A549 (cell line): ENCODE measurements at places on chromosomes 3 and 15.
A peak's percentile ranks its signal among the peaks of the same experiment; 100 is the strongest.

GRCh38 chr3:120160050-120160449 lies 65.8 kb upstream of the GSK3B start:
- DNase-seq, result no peak

DNA sequence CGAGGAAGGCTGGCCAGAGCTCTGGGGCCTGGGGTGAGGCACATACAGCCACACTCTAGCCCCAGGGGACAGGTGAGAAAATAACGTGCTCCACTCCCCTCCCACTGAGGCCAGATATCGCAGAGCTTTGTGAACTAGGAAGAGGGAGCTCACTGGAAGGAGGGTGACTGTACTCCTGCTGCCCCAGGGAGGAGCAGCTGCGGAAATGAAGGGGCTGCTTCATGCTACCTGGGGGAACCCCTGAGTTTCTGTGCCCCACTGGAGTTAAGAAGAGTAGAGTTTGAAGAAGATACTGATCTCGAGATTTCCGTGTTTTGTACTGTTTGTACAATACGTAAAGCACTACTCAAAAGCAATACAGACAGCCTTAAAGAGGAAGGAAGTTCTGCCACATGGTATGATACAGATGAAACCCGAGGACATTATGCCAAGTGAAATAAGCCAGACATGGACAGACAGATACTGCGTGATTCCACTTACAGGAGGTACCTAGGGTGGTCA lies 44.6 kb downstream of the CMTM6 start:
- no peak for DNase-seq

GRCh38 chr3:52439426-52440248 lies 5.3 kb downstream of the SEMA3G start:
- no peak for DNase-seq

DNA sequence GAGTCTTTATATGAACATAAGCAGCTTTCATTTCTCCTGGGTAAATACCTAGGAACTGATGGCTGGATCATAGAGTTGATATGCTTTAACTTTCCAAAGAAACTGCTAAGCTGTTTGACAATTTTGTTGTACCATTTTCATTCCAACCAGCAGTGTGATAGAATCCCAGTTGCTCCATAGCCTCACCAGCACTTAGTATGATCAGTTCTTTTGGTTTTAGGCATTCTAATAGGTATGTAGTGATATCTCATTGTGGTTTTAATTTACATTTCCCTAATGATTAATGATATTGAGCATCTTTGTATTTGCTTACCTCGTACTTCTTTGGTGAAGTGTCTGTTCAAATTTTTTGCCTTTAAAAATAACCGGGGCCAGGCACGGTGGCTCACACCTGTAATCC lies 38.4 kb upstream of the SMAD6 start:
- DNase-seq, result no peak

- DNase-seq, result no peak
Measured at GRCh38 chr15:40234783-40235182, 4.1 kb upstream of the PAK6 start.

DNA sequence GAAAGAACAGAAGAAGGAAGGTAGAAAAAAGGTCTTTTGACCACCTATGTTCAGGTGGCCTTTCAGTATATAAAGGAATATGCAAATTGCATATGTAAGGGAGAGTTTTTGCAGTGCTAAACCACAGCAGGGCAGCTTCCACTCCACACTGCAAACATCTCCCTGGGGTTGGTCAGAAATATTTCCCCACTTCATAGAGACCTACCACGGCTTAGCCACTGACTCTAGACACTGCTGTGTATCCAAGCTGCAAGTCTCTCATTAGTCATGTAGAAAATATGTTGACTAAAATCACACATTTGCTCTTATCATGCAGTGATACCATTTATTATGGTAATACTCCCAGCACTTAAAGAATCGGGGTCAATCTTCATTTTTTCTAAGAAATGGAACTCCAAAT lies 214.9 kb upstream of the NR2F2 start:
- no peak for DNase-seq

- DNase-seq, result no peak
Measured at GRCh38 chr3:9781551-9781950, 10.7 kb downstream of the TADA3 start.

DNA sequence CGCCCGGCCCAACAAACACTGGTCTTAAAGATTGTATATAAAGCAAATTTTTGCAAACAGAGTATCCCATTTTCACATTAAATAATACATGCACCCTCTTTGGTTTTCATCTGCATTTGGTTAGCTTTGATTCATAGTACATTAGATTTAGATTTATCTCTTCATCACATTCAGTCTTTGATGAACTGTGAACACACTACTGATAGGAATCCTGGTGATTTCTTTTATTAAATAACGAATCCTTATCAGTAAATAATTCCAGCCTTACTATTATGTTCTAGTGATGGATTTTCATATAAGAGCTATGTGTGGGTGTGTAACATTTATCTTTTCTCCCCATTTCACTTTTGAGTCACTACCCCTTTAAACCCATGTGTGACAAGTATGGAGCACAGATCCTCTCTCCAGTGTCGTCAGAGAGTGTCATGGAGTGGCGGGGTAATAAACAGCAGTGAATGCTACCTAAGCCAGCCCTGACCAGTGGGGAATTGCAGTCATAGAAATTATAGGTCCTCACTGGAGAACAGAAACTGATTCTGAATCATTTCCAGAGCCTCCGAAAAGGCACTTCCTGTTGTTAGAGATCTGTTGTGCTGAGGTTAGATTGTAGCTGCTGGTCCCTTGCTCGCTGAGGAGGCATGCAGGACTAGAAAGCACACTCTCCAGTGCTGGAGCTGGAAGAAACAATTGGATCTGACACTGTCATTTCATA lies 22.0 kb downstream of the SLC7A14 start:
- DNase-seq, result no peak

DNA sequence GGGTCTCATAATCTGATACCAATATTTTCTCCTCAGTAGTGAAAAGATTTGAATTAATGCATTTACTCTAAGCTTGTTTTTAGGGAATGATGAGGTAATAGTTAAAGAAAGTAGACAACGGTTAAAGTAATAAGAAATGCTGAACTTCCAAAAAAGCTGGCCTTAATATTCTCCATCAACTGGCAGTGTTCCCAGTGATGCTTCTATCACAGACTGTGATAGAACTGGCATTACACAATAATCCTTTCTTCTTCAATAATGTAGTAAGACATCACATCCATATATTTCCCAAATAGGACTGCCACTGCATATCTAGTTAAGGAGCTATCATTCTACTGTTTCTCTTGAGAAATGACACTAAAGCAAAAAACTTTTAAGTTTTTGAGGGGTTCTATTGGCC lies 188.7 kb downstream of the IL5RA start:
- no peak for DNase-seq

DNA sequence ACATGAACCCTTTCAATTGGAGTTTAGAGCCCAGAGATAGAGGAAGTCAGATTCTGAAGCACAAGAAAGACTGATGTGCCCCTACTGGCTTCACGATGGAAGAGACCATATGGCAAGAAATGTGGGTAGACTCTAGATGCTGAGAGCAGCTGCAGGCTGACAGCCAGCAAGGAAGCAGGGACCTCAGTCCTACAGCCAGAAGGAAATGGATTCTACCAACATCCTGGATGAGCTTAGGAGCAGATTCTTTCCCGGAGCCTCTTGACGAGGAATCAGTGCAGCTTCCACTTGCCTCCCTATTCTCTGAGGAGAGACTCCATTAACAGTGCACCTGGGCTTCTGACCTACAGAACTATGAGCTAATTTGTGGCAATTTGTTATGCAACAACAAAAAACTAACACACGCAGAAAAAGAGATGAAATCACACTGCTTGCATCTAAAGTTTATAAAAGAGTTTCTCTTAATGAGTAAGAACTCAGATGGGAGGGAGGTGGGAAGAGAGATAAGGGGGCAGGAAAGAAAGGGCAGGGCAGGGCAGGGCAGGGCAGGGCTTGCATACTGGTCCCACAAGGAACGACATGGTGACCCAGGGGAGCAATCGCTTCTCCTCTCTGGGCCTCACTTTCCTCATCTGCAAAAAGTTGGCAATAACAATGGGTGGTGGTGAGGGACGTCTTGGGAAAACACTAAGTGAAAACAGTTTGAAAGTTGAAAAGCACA lies 440.9 kb downstream of the FOXP1 start:
- no peak for DNase-seq

DNA sequence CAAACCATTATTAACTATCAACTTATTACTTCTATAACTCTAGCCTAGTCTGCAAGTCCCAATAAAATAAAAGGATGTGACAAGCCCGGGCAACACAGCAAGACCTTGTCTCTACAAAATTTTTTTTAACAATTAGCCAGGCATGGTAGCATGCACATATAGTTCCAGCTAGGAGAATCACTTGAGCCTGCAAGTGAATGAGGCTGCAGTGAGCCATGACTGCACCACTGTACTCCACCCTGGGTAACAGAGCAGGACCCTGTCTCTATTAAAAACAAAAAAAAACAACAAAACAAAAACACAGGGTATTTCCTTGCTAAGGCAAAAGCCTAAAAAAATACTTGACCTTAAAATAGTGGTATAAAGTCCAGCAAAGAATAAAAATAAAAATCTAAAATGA lies 31.4 kb downstream of the ANKRD28 start:
- DNase-seq, result no peak

DNA sequence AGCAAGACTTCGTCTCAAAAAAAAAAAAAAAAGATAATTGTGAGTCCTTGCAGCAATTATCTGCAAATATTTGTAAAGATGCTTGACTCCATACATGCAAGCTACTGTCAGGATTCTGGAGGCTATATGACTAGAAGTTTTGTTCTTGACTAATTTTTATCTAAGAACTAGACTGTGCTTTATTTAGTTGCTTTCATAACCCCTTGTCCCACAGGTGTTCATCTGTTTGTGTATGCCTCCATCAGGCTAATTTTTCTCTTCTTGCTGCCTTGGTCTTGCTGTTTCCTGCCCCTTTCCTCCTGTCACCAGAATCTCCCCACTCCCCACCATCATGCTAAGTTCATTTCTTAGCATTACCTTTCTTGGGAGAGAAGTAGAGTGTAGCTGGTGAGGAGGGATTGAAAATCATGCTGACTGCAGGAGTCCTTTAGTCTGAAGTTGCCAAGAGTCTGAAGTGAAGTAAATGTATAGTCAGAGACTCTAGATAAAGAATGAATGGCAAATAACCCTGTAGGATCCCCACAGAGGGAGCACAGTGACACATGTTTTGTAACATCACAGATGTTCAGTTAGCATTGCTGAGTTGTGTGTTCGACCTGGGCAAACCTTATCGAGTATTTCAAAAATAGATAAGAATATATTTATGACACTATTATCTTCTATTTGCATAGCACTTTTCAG lies 12.5 kb downstream of the ST3GAL6 start:
- DNase-seq, result no peak

- no peak for DNase-seq
Measured at GRCh38 chr15:64690578-64691296, 84.7 kb downstream of the RBPMS2 start.

GRCh38 chr3:72903004-72903403 lies 15.2 kb downstream of the GXYLT2 start:
- DNase-seq, result peak; percentile 64

DNA sequence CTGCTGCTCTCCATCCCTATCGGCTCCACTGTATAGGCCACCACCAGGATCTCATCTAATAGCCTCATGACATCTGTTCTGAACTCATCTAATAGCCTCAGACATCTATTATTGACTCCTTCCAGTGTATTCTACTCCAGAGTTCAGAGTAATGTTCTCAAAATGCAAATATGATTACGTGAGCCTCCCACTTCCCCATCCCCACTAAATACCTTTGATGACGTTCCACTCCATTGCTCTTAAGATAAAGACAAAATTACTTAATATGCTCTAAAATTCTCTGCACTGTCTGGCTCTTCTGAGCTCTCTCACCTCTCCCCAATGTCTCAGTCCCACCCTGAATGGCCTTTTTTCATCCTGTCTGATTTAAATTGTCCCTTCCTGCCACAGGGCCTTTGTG lies 94.7 kb downstream of the SAMMSON start:
- DNase-seq, result no peak

GRCh38 chr3:87973906-87974305 lies 84.9 kb downstream of the CGGBP1 start:
- no peak for DNase-seq

- no peak for DNase-seq
Measured at GRCh38 chr3:120172070-120172469, 77.8 kb upstream of the GSK3B start.
